ENCODE measurements at places on chromosomes 5 and 9.
A peak's percentile ranks its signal among the peaks of the same experiment; 100 is the strongest.

DNA sequence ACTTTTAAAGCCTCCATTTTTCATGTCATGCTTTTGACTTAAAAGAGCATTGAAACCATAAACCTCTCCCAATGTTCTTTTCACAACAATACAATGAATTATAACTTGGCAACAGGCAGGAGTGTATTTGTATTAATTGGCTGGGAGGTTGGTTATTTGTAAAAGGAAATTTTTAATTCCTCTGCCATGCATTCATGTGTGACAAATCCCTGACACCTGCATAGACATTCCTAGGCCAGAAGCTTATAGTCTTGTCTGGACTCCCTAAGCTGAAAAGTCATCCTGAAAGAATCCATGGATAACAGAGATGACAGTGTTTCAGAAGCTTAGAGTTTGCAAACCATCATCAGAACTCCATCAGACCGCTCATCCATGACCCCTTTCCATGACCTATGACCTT lies 76.3 kb upstream of the PTGER4 start:
- DNase-seq, result no peak

- no peak for DNase-seq
Measured at GRCh38 chr5:130652176-130652575, 512.9 kb downstream of the HINT1 start.

GRCh38 chr5:72633041-72633445 lies 125.8 kb upstream of the ZNF366 start:
- no peak for DNase-seq

DNA sequence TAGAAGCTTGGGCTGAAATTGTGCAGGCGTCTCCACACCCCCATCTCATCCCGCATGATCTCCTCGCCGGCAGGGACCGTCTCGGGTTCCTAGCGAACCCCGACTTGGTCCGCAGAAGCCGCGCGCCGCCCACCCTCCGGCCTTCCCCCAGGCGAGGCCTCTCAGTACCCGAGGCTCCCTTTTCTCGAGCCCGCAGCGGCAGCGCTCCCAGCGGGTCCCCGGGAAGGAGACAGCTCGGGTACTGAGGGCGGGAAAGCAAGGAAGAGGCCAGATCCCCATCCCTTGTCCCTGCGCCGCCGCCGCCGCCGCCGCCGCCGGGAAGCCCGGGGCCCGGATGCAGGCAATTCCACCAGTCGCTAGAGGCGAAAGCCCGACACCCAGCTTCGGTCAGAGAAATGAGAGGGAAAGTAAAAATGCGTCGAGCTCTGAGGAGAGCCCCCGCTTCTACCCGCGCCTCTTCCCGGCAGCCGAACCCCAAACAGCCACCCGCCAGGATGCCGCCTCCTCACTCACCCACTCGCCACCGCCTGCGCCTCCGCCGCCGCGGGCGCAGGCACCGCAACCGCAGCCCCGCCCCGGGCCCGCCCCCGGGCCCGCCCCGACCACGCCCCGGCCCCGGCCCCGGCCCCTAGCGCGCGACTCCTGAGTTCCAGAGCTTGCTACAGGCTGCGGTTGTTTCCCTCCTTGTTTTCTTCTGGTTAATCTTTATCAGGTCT lies at the start of gene C9orf72:
Gene C9orf72 (minus strand): TSS at position 564 of the 716 bp plus-strand sequence. CDS start 6,361 bp downstream, outside the sequence.
- DNase-seq, result peak; percentile 74

- DNase-seq, result no peak
Measured at GRCh38 chr5:170173227-170173626, 59.6 kb upstream of the C5orf58 start.

DNA sequence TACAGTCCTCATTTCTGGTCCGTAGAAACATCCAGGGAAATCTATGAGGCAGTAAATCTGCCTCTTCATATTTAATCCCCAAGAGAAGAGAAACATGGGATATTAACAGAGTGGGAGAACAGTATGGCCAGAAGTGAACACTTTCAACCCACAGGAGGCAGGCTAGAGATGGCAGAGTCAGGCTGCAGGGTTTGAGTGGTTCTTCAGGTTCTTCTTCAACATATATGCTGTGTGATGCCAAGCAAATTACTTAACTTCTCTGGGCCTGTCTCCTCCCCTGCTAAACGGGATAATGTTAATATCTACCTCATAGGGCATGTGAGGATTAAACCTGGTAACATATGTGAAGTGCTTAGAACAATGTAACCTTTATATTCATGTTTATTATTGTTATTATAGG lies 321.8 kb downstream of the PSAT1 start:
- DNase-seq, result no peak

DNA sequence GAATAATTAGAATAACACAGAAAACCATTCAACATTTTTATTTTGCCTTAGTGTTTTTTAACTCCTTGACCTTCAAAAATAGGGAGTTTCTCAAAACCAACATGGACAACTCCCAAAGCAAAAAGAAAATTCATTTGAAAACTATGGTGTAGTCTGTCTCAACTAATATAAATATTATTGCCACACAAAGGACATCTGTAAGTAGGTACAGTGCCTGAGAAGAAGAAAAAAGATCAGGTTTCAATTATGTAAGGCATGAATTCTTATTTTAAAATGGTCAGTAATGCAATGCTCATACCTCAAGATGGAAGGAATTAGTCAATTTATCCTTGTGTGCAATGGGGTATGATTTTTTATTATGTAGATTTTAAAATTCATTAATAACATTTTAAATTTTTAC lies 109.6 kb upstream of the CNTLN start:
- DNase-seq, result no peak

DNA sequence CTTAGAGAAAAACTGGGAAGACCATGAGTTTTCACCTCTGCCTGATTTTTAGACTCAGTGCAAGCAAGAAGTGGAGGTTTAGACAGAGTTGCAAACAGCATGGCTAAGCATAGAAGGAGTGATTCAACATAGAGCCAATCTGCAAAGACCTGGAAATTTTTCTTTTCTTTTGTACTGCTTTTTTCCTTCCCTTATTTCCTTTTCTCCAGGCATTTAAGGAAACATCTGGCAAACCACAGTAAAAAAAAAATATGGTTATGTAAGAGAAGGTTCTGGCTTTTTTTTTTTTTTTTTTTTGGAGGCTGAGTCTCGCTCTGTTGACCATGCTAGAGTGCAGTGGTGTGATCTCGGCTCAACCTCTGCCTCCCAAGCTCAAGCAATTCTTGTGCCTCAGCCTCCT lies 16.6 kb upstream of the DCAF12 start:
- no peak for DNase-seq

DNA sequence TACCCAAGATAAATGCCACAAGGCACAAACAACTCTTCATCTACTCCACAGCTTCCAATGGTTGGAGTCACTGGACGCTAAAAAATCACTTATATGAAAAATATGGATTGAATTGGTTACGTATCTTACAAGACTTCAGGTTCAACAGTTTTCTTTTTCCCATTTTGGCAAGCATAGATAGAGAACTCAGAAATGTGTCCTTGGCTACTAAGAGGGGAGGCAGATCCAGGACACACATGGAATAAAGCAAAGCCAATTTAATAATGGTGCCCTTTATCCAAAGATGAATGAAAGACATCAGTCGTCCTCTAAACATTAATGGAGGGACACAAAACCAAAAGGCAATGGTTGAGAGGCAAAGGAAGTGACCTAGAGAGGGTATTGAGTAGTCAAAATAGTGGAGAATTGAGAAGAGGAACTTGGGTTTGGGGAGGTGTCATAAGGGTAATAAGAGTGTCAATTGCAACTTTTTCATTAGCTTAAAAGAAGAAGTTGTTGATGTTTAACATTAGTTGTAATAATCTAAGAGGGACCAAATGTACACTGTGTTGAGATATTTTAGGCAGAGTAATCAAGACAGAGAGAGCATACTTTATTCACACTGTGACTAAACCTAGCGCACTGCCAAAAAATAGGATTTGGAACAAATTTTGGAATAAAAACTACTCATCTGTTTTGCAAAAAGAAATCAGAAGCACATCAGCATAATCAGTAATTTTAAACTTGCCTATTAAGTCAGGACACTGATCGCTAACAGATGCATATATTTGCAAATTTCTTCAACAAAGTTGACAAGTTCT lies 308.2 kb downstream of the ARL15 start:
- DNase-seq, result no peak

DNA sequence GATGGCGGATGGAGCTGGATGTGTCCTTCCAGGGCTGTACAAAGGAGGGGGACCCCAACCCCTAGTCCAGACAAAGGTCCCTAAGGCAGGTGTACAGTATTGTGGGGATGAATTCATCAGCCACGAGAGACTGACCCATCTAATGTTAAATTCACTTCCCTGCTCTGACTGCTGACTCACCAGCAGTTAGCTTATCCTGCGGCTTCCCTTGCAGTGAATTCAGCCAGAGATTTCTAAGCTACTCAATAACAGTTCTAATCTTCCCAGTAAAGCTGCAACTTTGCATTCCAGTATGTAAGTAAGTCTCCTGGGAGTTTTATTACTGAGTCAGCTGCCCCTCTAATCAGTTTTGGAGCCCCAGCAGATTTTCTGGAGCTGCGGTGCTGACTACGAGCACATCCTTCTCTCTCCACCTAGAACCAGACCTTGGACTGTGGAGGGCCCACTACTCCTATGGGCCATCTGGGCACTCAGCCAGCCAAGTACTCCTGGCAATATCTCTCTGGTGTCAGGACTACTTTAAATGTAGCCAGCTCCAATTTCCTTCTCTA lies 16.1 kb downstream of the B4GALT1 start:
- DNase-seq, result peak; percentile 44

All from RWPE2 (cell line).